Activated CD4-positive, alpha-beta T cell treated with anti-CD3 and anti-CD28 coated beads for 36 hours (primary cell): ENCODE measurements at places on chromosomes 1 and 21. TPM values are rescaled to one million over a fixed set of nuclear protein-coding genes. Genes with fewer than 3 reads are reported as not detected.

GRCh38 chr1:207088701-207089626, at the start of gene C4BPB:
C4BPB (plus strand) TSS chr1:207088860; CDS start chr1:207089532, 672 bp downstream.
- DNase-seq: peak; percentile 32

The FAAH gene
- 5.3 TPM for total RNA-seq

The REG4 gene
- total RNA-seq: 0.47 TPM

GRCh38 chr21:46253610-46254124, 25.1 kb upstream of the LSS start:
- DNase-seq: peak; percentile 72

GRCh38 chr1:59355361-59355760, 58.5 kb downstream of the FGGY start:
- no peak for DNase-seq
